ENCODE measurements at places on chromosomes 7 and 10.
A peak's percentile ranks its signal among the peaks of the same experiment; 100 is the strongest.

GRCh38 chr7:44400033-44400511, 74.7 kb upstream of the CAMK2B start:
- DNase-seq, result no peak

DNA sequence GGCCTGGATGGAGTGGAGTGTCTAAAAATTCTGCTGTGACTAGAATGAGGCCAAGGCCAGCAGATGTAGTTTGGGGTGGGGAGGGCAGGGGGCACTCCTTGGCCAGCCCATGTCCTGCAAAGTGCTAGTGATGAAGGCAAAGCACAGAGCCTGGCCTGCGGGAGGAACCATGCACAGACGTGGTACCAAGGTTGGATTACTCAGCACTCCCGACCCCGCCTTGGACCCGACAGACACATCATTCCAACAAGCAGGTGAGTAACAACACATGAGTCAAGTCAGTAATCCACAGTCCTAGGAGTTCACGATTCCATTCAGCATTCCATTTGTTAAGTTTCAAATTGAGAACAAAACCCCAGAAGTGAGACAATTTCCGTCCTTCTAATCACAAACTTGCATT, 317.3 kb downstream of the TCERG1L start:
- no peak for DNase-seq

DNA sequence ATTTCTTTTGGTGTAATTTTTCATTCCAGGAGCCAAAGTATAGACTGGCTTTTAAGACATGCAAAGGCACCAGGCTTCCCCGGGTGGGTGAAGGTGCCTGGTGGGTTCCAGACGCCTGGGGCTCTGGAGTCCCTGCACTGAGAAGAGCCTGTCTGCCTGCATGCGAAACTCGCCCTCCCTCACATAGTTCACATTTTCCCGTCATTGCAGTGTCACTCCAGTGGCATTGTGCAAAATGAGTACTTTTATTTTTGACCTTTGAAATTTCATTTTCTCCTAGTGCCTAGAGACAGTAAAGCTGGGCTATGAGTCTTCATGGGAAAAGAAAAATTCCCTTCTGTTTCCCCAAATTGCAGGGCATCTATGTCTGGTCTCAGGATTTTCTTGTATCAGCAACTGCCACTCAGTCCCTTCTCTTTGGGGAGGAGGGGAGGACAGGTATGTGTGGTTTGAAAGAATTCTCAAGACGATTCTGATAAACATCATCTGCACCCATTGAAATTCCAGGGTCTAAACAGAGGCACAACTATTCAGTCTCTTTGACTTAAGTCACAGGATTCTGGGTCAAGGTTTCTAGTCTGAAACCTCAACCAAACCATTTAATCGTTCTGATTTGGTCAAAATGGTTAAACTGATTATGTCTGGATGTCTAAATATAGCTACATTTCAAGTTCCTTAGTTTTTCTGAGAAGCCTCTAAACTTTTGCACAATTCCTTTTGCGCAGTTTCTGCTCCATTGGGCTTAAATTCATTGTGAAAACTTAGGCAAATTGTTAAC, 107.8 kb downstream of the CYP26A1 start:
- no peak for DNase-seq

GRCh38 chr10:62830679-62831078, 14.5 kb upstream of the EGR2 start:
- no peak for DNase-seq

DNA sequence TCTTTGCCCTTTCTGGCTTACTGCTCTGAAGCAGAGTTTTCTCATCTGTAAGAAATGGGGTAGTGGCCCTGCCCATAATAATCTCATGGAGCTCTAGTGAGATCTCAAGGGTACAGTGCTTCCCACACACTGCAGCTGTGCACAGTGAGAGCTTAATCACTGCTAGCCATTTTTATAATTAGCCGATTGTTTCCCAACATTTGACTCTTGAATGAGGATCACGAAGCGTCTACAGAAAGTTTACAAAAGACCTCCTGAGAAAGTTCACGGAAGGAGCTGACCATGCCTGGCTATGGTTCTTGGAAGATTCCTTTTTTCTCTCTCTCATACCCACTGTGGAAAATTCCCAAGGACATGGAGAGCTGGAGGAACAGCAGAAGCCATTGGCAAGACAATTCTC, 70.4 kb downstream of the FAM171A1 start:
- DNase-seq, result no peak

DNA sequence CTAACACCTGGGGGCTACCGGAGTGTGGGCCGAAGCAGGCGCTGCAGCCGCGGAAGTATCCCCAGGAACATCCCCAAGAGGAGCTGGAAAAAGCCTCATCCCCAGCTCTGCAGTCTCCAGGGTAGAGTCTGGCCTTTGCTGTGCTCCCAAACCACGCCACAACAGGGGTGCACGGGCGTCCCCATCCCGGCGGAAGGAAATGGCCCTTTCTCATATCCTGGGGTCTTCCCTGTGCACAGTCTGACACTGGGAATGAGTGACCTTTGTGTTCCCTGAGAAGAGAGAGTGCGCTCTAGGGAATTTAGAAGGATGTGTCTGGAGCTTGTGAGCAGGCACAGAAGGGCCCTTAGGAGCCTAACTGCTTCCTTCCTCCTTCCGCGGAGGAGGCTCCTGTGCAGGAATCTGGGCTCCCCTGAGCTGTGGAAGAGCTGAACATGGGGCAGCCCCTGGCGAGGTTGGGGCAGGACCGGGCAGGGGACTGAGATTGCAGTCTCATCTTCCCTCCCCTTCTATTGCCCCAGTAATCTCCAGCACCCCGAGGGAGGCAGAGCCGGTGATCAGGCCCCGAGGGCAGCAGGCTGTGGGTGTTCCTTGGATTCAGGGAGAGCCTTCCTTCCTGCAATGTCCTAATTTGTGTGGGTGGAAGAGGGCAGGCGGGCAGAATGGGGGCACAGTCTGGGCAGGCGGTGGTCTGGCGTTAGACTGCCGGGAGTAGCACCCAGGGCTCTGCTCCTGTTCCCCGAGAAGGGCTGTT, 1.3 kb downstream of the REPIN1 start:
- no peak for DNase-seq

DNA sequence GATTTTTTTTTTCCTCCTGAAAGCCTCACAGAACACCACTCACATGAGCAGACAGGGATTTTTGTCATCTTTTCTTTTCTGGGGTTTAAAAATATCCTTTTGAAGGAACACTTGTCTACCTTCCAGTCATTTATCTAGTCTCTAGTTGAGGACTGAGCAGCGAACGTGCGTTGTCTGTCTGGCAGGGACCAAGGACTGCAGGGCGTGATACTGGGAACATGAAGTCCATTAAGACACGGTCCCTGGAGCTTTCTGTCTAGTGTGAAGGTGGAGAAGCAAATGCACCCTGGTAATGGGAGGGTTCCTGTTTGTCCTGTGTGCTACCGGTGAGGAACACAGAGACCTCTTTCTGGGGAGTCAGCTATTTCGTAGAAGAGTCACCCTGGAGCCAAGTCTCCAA, 207.4 kb downstream of the TMEM178B start:
- DNase-seq, result no peak

GRCh38 chr7:30728591-30729100, 23.3 kb upstream of the INMT start:
- no peak for DNase-seq

GRCh38 chr10:7121154-7121797, 289.6 kb downstream of the SFMBT2 start:
- peak; percentile 8 for DNase-seq

- DNase-seq, result no peak
Observed at GRCh38 chr10:23918839-23919238, 290.1 kb upstream of the KIAA1217 start.

DNA sequence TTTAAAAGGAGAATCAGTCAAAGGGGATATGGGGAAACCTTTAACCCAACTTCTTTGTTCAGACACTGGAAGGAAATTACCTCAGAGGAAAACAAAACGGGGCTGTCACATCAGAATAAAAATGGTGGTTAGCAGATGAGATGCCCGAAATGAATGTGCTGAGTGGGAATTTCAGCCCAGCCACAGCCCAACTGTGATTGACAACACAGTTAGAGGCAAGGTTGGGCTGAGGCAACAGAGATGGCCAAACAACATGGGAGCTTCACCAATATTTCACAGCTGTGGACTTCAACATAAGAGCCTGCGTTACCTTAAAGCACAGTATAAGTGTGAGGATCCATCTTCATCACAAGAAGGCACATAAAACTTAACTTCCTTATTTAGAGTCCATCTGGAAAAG, 133.5 kb upstream of the PTPRZ1 start:
- no peak for DNase-seq

DNA sequence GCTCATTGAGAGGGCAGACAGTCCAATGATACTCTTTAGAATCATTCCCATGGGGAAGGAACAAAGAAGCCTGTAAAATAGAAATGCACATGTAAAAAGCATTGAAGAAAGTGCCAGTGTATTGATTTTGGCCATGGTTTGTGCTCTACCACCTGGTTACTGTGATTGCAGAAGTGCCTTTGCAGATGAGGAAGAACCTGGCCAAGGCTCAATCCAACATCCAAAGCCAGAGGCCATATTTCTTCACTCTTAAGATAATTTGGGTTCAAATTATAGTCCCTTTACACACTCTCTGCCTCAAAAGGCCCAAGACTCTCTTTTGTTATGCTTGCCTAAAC, 122.1 kb downstream of the EGFR start:
- DNase-seq, result no peak

- DNase-seq, result no peak
Observed at GRCh38 chr7:17185690-17186070, 112.8 kb upstream of the AHR start.

DNA sequence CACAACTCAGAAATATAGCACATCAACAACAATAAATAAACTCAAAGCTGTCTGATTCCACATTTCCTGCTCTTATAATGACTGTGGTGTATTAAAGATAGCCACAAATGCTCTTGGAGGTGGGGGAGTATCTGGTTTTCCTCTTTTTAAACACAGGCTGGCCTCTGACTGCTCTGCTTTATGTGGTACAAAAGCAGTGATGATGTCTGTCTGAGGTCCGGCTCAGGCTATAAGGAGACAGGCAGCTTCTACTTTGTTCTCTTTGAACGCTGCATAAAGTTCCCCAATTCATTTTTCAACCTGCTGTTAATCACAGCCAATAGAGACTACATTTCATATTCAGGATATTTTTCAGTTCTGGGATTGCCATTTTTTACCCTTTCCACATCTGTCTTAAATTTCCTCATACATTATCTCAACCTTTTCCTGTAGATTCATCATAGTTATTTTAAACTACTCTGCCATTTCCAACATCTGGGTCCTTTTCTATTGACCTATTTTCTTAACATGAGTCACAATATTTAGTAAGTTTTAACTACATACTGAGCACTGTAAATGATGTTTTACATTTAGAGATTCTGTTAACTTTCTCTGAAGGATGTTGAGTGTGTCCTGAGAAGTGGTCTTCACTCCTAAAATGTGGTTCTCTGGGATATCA, 64.9 kb downstream of the CRPPA start:
- no peak for DNase-seq

DNA sequence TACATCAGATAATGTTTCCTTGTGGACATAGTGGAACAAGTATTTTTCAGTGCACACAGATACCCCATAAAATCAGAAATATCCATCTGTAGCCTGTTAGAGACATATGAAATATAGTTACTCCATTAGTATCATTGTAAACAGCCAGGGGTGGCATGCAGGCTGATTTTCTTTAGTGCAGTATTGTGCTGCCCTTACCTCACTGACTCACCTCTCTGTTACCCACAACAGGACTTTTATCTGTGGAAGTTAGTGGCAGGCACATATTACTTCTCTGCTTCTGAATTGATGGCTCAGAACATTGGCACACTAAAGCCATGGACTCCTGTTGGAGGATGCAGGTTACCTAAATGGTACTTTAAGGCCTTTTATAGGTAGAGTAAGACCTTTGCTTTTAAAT, 70.0 kb downstream of the SLC25A40 start:
- DNase-seq, result no peak

- DNase-seq, result no peak
Observed at GRCh38 chr7:90320801-90321494, at the start of gene FAM237B. Gene FAM237B, minus strand, starts transcription at chr7:90321304. Its CDS starts 1,556 bp downstream, at chr7:90319748.

- peak; percentile 15 for DNase-seq
Observed at GRCh38 chr10:22682237-22683139, 31.9 kb downstream of the PIP4K2A start.

DNA sequence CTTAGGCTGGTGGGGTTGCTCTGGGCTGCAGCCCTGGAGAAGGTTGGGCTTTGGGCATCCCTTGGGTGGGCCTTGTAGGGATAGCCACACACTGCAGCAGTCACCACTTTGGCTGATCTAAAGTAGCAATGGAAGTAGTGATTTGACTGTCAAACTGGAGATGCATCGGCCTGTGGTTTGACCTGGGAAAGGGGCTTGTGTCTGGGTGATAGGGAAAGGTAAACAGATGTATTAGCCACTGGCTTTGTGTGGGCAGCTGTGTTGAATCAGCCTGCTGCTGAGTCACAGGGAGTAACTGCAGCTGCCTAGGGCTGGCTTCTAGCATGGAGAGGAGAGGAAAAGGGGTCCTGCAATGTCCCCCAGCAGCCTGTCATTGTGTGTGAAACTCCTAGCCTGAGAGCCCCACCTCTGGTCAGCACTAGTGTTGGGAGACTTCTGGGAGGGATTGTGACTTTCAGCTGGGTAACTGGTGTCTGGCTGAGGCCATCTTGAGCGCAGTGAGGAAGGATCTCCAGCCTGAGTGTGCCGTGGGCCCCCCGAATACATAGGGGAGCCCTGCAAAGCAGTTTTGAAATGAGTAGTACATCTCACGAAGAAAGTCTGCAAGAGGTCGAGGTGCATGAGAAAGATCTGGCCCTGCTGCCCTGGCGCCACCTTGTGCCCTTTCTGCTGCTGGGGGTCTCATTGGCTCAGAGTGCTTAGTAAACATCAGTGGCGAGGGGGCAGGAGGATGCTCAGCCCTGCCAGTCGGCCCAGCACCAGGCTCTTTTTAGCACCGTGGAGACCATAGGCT, 117.3 kb downstream of the FANK1 start:
- no peak for DNase-seq

- DNase-seq, result no peak
Observed at GRCh38 chr10:35600193-35600592, 4.9 kb upstream of the GJD4 start.

- no peak for DNase-seq
Observed at GRCh38 chr10:96645191-96645721, 58.4 kb upstream of the TM9SF3 start.

DNA sequence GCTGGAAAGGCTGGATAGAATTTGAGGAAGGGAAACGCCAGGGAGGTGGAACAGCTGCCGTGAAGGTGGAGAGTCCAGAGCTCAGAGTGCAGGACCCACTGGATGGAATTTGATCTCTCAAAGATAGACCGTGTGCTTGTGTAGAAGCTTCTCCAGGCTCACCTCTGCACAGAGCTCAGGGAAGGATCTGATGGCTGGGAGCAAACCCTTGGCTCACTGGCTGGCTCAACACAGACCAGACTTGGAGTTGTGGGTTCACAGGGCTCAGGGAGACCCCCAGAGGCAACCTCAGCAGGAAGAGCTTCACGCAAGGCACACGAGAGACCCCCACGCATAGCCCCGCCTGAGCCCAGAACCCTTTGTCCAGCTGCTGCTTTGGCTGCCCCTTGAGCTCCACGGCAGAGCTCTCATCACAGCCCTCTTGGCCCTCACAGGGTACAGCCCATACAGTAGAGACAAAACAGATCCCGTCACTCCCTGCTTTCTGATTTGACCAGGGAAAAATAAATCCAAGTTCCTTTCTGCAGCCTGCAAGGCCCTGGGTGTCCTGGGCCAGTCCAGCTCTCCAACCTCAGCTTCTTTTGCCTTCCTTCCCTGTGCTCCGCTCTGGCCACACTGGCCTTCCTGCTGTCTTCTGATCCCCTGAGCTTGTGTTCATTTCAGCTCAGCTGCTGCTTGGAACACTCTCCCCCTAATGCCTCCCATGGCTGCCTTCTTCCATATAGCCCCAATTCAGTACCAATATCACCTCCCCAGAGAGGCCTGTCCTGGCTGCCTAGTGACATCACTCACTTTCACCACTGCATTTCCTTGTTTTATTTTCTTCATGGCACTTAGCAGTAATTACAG, 26.3 kb downstream of the GHRHR start:
- no peak for DNase-seq
